ENCODE measurements at places on chromosomes 2 and 18. TPM values are rescaled to one million over a fixed set of nuclear protein-coding genes. Genes with fewer than 3 reads are reported as not detected.

Gene APOB
- total RNA-seq: 0.01 TPM

Gene KCNS3
- 1.2 TPM for total RNA-seq

Gene PIEZO2
- total RNA-seq: 0.70 TPM

Gene ERICH2
- not detected for total RNA-seq

Gene UGT1A4
- 0.07 TPM for total RNA-seq

Gene SLC30A3
- 3.2 TPM for total RNA-seq

Gene GREB1
- total RNA-seq: 2.6 TPM

Gene TCF7L1
- total RNA-seq: 10.9 TPM

Gene SOCS6
- 34.1 TPM for total RNA-seq

Gene STON1
- 0.39 TPM for total RNA-seq

Gene SOX11
- not detected for total RNA-seq

Gene UPP2
- not detected for total RNA-seq

Gene KHK
- total RNA-seq: 9.0 TPM

Gene GATA6
- total RNA-seq: 1.7 TPM

Gene COLEC11
- total RNA-seq: 0.62 TPM

Gene PSMA8
- not detected for total RNA-seq

Gene CENPA
- 52.2 TPM for total RNA-seq

Gene PXDN
- total RNA-seq: 16.2 TPM

Measured in A549 treated with Hydrocortisone at 1 μM for 4 hours (cell line).